Cortex of kidney (tissue), 1 donor: ENCODE measurements at places on chromosomes 5 and 9.

DNA sequence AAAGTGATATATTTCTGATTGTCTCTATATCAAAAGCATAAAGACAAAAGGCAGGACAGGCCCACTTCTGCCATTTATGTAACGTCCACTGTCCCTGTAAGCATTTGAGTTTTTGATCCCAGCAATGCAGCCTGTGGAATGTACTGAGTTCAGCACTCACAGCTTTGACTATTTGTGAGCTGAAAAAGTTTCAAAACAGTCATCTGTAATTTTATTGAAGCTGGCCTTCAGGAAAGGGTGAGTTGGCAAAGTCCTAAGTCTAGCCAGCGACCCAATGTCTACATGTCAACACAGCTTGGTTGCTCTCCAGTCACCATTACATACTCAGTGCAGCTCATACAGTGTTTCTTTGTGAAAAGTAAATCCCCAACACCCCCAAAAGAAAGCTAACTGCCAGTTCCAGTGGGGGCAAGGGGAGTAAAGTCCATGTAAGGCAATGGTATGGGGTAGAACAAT lies 9.7 kb downstream of the LIFR start:
- DNase-seq, result no peak

GRCh38 chr5:89338935-89339334 lies 456.0 kb upstream of the MEF2C start:
- DNase-seq, result no peak

GRCh38 chr5:61207884-61208283 lies 45.6 kb upstream of the SMIM15 start:
- DNase-seq, result no peak

DNA sequence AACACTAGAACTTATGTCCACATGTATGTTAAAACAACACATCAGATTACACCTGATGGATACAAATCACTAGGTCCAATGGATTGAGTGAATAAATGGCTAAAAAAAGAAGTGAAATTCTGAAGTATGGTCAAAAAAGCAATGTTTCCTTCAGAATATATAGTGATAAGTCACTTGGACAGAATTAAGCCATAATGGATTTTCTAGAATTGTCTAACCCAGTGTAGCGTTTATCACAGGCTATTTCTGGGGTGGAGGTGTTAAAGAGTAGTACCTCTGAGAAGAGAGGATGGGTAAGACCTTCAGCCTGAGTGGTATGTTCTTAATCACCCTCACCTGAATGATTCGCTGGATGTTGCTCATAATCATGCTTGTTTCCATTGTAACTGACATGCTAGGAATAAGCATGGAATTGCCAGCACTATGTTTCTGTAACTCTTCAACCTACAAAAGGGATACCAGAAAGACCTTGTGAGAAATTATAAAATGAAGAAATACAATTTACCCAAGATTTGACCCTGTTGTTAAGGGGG lies 33.2 kb downstream of the SLC31A2 start:
- no peak for DNase-seq

- no peak for DNase-seq
These were observed 596 bp upstream of the ADAMTS6 start for GRCh38 chr5:65482296-65482735.

DNA sequence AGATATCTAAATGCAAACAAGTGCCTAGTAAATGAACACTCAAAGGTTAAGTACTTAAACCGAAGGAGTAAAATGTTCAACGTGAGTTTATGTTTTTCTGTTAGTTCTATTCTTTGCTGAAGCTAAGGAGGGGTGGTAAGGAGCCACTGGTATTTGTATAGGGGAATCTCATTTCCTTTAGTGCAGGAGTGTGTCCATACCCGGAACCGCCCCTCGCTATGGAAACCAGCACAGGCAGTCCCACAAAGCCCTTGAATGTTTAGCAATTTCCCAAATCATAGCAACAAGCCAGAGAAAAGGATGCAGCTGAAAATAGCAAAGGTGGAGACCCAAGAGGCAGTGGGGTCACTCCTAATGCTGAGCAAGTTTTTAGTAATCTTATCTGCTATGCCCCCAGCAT lies 78.8 kb upstream of the STK32A start:
- no peak for DNase-seq

GRCh38 chr9:123637606-123637944 lies 281.6 kb downstream of the CRB2 start:
- DNase-seq, result no peak

DNA sequence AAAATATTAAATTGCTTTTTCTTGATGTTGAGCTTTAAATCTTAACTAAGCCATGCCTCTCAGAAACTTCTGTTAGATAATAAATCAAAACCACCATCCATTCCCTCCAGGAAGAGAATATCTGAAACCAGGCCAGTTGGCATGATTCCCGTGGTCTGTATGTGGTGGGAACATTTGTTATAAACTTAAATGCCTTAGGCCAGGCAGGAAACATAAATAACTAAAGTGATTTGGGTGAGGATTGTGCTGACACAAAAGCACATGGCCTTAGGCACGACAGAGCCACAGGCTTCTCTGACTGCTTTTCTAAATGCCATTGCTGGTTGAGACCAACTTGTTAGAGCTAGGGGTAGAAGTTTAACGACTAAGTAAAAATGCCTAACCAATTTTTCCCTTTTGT lies 255.9 kb downstream of the GABRG2 start:
- no peak for DNase-seq

- no peak for DNase-seq
These were observed 793.1 kb downstream of the DTWD2 start for GRCh38 chr5:118195211-118195610.

- DNase-seq, result no peak
These were observed 2.8 kb downstream of the GALNT10 start for GRCh38 chr5:154193283-154193682.

DNA sequence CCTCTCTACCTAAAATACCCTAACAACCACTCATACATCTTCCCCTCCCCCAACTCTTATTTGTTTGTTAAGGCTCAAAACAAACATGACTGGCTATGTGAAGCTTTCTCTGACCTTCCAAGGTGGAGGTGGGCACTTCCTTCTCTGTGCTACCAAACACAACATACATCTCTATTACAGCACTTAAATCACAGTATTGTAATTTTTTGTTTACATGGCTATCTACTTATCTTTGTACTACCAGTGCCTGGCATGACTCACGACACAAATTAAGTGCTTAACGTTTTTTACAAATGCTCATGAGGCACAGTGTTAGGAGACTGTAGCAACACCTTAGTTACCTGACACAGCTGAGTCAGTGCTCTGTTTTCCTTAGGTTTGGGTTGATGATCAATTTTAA lies 18.6 kb downstream of the HOMER1 start:
- DNase-seq, result no peak

GRCh38 chr5:176650354-176650884 lies 3.1 kb downstream of the TSPAN17 start:
- DNase-seq, result no peak

DNA sequence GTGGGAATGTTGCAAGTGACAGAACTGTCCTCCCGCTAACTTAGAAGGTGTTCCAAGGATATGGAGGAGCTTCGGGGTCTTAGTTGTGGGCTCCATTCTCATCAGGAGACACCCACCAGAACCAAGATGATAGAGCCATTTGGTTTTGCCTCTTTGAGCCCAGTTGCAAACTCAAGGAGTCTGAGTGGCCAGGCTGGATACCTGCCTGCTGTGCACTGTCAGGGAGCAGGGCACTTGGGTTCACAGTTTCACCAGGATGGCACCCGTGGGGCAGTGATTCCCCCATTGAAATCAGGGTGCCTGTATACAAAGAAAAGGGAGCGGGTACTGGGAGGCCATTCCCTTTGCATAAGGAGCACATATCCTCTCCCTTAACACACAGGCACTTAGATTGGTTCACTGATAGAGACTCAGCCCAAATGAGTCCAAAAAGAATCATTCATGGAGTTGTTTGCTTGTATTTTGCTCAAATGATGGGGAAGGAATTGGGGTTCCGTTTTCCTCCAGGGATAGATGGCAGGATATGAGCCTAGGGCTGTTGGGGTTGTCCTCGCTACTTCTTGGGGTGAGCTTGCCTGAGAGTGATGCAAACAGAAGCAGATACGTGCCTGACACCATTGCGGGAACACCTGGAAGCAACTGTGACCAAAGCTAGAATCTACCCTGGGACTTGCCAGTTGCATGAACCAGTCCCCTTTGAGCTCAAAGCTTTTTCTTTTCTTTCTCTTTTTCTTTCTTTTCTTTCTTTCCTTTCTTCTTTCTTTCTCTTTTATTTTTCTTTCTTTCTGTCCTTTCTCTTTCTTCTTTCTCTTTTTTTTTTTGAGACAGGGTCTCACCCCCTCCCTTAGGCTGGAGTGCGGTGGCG lies 1.3 kb upstream of the PRR7 start:
- no peak for DNase-seq

- DNase-seq, result no peak
These were observed 117.2 kb upstream of the LIFR start for GRCh38 chr5:38673671-38674071.

GRCh38 chr9:34580358-34580757 lies 9.2 kb downstream of the CNTFR start:
- DNase-seq, result no peak

GRCh38 chr5:155260798-155261197 lies 247.2 kb downstream of the KIF4B start:
- DNase-seq, result no peak

DNA sequence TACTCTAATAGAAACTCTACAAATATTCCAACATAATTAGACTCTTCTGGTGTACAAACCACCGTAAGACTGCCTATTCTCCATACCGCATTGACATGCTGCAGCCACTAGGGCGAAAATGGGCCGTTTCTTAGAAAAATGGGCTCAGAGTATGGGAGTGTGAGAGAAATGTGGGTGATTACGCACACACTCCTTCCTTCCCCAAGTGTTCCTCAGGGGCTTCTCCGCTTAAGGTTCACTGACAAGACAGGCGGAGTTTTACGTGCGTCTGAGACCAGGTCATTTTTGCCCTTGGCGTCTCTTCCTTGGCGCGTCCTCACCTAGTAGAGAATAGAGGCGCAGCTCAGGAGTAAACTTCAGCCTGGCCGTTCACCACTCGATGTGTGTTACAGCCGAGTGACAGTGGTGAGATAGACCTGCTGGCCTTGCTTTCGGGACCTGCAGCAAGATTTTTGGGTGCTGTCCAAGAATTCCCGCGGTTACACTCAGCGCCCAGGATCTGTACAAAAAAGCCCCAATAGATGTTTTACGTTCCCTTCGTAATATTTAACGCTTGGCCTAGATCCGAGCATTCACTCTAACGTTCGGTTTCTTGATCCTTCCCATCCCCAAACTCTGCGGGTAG lies 1.8 kb upstream of the NTRK2 start:
- DNase-seq, result no peak

DNA sequence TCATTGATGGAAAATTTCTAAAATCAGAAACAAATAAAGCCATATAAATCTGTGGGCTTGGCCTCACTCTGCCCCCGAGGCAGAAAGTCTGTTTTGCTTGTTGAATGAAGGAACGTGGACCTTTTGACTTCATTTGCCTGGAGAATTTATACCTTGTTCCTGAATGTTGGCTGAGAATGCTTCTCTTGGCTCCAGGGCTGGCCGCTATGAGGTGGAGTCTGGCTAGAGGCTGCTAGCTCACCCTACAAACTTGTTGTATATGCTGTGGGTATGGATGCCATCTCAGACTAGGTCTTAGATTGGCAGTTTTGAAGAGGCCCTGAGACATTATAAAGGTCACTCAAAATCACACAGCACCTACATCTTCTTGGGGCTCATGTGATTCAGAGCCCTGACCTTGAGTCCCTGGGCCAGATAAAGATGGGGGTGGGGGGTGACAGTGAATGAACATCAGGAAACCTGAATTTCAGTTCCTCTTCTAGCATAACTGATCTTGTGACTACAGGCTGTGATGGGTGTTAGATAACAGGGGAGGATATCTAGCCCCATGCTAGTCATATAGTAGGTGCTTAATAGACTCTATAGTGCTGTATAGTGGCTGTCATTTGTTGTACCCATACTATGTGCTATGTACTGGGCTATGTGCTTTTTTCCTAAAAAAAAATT lies 2.8 kb downstream of the GM2A start:
- DNase-seq, result no peak

DNA sequence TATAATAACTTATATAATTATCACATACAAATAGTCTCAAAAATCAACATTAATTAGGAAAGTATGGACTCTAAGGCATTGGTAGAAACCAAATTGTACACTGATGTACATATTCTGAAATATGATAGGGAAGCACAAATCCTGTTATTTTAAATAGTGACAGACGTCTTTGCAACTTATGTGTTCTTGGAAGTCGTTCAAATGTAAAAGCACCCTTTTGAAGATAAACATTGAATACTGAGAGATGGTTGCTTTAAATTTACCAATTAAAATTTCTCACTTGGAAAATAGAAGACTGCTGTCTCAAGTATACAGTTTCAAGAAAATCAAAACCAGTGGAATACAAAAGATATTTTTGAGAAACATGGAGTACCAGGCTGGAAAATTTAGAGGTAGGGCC lies 457.4 kb upstream of the NUDT12 start:
- DNase-seq, result no peak

- no peak for DNase-seq
These were observed 4.5 kb downstream of the OCLN start for GRCh38 chr5:69497006-69497520.

DNA sequence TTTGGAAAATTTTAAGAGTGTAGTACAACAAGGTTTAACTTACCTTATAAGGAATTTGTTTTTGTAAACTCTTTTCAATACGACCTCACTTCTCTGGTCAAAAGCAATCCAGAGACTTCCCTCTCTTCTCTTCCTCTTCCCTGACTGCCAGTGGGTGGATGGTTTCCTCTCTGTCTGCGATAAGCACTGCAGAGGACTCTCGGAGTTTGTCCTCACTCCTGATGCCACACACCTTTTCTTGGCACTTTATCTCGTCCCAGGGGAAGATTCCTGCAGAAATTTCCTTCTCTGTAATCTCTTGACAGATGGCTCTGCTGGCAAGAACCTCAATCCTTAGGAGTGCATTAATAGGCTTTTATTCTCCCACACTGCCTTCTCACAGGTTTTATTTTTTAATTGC lies 641.6 kb downstream of the NR2F1-AS1 start:
- no peak for DNase-seq

DNA sequence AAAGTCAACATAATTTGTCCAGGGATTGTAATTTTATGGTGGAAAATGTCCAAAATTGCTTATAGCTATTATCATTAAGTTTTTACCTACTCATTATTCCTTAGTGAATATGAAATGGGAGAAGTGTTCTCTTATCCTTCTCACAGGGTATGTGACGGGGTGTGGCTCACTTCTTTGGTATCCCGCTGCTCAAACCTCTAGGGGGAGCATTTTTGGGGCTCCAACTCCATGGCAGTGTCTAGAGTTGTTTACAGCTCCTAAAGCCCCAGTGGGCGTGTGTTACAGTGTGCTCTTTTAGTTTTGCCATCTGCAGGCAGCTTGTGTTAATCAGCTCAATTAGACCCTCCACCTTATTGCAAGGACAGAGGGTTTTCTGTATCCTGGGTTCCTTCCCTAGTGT lies 89.4 kb downstream of the CDKN2A start:
- no peak for DNase-seq

- no peak for DNase-seq
These were observed 6.4 kb downstream of the TLX3 start for GRCh38 chr5:171315386-171315891.

GRCh38 chr5:55218967-55219366 lies 8.1 kb downstream of the MCIDAS start:
- no peak for DNase-seq
